Kidney glomerular epithelial cell (primary cell): ENCODE measurements at places on chromosomes 11 and 22.

DNA sequence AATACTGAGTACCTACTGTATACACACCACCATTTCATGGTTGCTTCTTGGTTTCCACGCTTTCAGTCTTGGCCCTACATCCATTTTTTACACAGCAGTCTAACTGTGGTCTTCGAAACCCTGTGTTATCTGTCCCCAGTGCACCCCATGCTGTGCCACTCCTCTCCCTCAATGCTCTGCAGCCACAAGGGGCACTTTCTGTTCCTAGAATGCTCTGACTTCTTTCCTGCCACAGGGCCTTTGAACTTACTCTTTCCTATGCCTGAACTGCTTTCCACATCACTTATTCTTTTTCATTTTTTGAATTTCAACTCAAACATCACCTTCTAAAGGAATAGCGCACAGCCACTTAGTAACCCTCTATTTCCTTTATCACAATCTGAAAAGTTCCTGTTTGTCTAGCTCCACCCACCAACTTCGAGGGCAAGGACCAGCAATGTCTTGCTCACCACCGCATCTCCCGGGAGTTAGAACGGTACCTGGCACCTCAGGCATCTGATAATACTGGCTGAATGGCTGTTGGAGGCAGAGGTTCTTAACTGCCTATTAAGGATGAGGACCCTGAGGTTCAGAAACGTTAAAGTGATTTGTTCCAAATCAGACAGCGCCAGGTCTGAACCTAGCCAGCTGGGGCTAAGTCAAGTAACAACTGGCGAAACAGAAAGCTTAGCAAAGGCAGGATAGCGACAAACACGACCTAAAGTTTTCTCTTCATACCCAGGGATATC is 568 bp downstream of the ALG8 start:
- DNase-seq = peak; percentile 65

DNA sequence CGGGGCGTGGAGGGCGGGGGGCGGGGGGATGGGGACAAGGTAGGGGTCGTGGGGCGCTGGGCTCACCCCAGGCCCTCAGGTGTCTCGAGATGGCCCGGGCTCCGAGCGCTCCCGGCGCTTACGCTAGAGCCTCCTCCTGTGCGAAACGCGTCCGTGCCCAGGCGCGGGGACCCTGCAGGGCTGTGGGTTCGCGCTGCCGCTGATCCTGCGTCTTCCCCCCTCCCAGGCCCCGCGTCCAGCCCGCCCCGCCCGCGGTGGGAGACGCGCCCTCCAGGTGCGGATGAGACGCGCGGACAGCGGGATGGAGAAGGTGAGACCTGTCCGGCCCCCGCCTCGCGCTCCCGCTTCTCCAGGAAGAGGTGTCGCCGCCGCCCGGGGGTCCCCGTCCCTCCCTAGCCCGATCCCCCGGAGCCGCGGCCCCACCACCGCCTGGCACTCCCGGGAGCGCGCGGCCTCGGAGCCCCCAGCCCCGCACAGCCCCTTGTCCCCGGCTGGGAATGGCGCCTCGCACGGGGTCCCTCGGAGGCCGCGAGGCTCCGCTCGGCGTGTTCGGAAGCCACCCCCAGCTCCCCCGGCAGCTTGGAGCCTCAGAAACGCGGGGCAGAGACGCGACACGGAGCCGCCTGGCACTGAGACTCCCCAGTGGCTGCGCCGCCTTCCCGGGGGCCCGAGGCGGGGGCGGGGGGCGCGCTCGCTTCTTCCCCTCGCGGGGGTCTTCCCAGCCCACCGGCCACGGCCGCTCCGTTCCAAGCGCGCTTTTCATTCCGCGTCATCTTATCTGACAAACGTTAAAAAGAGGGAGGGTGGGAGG is 27.6 kb upstream of the TOLLIP start:
- no peak for DNase-seq

- no peak for DNase-seq
Measured at GRCh38 chr22:23398701-23399366, 181.3 kb downstream of the IGLL1 start.

DNA sequence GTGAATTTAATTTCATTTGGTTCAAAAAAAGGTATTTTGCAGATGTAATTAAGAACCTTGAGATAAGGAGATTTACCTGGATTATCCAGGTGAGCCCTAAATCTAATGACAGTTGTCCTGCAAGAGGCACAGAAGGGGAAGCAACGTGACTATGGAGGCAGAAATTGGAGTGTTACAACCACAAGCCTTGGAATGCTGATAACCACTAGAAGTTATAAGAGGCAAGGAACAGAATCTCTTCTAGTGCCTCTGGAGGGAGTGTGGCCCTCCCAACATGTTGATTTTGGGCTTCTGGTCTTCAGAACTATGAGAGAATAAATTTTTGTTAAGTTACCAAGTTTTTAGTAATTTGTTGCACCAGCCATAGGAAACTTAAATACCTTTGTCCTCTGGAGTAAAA is 32.8 kb downstream of the RRM1 start:
- no peak for DNase-seq

- no peak for DNase-seq
Measured at GRCh38 chr11:75435571-75435925, 2.5 kb upstream of the KLHL35 start.

- no peak for DNase-seq
Measured at GRCh38 chr11:73968356-73968966, 14.2 kb downstream of the UCP2 start.

DNA sequence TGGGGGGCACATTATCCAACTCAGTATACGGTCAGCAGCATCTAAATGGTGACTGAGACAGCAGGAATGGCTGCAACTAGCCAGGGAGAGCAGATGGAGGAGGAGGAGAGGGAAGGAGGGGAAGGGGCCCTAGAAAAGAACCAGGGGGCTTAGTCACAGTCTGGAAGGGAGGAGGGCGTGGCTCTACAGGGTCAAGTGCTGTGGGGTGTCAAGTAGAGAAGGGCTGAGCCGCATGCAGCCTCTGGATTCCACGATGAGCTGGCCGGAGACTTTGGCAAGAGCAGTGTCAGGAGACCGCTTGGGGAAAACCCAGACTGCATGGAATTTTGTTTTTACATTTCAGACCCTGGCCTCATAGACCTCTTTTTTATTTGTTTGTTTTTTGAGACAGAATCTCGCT is 25.8 kb upstream of the PPFIA1 start:
- DNase-seq = peak; percentile 67

DNA sequence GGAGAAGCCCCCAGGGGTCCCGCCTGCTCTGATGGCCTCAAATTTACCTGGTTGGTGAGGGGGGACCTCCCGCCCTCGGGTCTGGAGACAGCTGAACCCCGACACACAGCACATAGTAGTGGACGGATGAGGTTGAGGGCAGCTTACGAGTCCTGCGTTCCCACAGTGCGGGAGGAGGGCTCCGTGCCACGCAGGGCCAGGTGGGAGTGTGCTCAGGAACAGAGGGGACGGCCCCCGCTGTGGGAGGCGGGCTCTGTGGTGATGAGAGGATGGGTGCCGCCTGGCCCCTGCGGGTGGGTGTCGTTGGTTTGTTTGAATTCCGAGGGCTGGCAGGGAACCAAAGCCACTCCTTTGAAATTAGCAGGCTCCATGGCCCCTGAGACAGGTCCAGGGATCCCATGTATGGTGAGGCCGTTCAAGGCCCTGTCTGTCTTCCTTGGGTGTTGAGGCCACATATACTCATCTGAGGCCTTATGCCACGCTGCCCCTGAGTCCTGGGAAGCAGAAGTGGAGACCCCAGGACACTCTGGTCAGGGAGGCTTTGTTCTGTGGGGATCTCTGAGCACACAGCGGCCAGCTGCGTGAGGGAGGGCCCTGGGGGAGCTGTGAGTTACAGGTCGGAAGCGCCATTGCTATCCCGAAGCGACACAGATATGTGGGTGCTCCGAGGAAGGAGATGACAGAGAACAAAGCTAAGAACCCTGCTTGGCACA is 21.9 kb downstream of the NADSYN1 start:
- DNase-seq = no peak

DNA sequence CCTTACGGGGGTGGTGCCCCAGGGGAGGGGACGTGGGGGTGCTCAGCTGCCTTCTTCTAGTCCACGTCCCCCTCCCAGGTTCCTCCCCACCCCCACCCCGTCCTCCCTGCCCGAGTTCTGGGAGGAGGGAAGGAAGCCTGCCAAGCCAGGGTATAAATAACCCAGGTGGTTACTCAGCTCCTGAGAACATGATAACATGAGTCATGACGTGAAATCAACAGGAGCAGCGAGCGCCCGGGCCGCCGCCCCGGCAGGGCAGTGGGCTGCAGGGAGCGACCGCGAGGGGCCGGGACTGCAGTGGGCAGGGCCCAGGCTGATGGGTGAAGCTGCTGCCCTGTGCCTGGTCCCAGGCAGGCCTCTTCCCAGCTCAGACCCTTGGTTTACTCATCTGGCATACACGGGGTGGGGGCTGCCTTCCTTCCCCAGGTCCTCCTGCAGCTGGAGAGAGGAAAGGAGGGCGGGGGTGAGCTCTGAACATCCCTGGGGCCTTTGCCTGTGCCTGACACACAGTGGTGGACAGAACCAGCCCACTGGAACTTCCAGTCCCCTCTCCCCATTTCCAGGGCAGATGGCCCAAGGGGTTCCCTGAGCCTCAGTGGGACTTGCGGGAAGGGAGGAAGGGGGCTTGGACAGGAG is 8.8 kb upstream of the PDGFB start:
- DNase-seq = peak; percentile 77

GRCh38 chr11:76209973-76210930 is 4.0 kb upstream of the WNT11 start:
- no peak for DNase-seq

- DNase-seq = no peak
Measured at GRCh38 chr11:67252831-67253239, 13.4 kb upstream of the GRK2 start.

DNA sequence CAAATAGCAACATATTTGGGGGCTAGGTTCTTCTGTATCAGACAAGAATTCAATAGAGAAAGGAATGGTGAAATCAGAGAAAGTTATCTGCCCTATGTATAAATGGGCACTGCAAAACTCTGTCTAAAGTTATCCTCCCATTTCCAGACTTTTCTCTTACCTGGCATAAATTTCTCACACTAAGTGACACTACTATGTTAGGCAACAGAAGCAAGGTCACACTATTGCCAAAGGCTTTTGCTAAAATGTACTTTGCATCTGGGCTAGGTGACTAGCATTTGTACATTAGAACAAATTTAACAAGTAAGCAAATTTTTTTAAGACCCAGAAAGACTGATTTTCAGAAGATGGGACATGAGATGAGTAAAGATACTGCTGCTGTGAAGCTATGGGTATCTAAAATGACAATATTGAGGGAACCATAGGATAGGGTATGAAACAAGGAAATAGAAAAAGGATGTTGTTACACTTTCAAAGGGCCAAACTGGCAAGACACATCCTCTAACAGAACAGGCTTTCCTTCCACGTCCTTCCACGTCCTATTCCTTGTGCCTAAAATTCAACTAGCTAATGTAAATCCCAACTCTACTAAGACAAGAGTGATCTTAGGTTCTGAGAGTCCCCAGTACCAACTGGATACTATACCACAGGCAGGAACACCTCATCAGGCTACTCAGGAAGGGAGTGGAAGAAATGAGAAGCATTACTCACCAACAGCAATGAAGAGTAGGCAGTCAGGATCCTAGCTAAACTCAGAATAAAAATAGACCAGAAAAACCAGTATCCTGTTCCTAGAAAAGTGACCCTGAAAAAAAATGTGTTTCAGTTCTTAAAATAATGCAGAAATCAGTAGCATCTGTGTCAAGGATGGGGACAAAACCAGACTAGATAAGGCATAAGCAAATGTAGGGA is 22.6 kb downstream of the GDPD4 start:
- no peak for DNase-seq

DNA sequence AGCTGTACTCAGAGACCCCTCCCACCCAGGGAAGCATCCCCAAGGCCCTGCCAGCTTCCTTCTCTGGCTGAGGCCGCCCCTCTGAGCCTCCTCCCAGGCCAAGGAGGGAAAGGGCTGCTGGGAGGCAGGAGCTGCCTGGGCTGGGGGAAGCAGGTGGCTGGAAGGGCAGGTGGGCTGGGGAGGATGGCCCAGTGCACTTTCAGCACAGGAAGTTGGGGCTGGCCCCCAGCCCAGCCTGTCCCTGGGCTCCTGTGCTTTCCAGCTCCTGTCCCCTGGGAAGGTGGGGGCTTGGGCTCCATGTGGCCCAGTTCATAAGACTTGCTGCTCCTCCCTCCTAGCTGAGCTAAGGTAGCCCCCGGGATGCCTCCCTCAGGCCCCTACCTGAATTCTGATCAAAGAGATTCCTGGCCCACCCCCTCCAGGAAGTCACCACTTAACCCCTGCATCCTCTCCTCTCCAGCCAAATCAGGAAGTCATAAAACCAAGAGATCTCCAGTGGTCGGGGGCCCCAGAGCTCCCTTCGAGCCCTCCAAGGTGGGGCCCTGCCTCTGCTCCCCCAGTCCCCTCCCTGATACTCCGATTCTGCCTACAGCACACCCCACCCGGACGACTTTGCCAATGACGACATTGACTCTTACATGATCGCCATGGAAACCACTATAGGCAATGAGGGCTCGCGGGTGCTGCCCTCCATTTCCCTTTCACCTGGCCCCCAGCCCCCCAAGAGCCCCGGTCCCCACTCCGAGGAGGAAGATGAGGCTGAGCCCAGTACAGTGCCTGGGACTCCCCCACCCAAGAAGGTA is 4.9 kb downstream of the PPP1CA start:
- DNase-seq = no peak

DNA sequence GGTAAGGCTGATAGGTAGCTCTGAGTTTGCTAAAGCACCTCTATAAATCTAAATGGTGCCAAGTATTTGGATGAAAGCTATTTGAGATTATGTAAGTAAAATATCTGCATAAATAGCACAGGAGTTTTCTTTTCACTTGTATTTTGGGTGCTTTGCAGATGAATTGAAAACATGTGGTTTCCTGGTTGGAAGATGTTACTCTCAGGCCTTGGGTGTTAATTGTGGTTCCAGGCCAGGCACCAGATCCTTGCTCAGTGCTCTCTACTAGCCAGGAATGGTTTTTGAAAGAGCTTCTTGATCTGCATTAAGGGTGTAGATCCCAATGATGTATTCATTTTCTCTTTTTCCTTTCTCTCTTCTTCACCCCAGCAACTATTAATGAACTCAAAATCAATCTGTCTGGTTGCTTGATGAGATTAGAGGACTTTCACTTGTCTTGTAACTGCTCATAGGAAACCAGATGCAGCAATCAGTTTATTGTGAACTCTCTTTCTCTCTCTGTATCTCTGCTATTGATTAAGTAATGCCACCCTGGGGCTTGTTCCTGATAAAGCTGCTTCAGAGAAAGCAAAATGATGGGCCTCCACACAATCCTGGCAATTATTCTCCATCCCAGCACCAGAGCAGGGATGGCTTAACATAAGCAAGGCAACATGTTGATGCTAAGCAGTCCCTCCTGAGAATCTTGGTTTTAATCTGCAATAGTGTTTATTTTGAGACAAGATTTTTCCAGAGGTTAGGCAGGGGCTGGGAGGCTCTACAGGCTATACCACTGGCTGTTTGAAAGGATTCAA is 147.0 kb upstream of the NTM start:
- DNase-seq = no peak

GRCh38 chr22:44926491-44927415 is 83.1 kb downstream of the PHF21B start:
- no peak for DNase-seq
